ENCODE measurements at places on chromosomes 5 and 9. TPM values are rescaled to one million over a fixed set of nuclear protein-coding genes. Genes with fewer than 3 reads are reported as not detected.

Gene MAMDC2
- 1.2 TPM for polyA plus RNA-seq

Gene CSF1R
- 7.3 TPM for polyA plus RNA-seq

DNA sequence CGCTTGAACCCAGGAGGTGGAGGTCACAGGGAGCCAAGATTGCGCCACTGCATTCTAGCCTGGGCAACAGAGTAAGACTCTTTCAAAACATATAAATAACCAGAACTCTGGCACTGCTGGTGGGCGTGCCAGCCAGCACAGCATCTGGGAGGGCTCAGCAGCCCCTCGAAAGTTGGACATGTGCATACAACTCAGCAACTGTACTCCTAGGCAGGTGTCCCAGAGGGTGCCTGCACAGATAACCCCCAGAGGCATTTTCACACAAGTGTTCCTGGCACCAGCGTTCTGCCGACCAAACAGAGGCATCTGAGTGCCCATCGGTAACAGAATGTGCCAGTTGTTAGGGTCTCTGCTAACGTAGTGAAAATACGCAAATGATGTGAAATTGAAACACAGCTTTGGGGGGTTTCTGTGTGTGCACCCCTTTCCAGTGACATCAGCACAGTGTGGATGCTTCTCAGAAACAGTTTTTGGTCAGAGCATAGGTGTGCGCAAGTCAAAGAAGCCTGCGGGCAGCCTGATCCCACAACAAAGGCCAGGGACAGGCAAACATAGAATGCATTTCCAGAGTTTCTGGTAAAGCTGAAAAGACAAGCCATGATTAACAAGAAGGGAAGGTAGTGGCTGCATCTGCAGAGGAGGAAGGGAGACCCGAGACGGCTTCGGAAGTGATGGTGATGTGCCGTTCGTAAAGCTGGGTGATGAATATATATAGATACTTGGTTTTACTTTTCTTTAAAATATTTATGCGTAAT, 190.2 kb downstream of the CACNA1B start:
- no peak overlapping the region for H3K4me3 ChIP-seq
- H3K27ac ChIP-seq = no peak overlapping the region
- no peaks in the 10 kb centered on the region for H3K4me1 ChIP-seq

DNA sequence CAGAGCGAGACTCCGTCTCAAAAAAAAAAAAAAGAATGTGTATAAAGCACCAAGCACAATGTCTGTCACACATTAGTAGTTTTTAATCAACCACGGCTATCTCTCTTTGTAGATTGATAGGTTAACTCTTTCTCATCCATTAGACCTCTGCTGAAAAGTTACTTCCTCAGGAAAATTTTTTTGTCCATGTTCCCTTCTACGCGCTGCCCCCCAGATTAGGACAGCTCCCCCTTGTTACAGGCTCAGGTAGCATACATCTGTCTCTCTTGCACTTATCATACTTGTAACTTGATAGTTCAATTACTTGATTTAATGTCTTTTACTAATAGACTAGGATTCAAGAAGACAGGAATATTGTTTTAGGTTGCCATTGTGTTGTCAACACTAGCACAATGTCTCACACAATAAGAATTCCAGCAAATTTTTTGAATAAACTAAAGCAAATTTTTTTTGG, 1.5 kb downstream of the SPDL1 start:
- peaks cover 6% of the 10 kb centered on the region for H3K4me1 ChIP-seq
- no peak for DNase-seq
- peaks cover 9% of the 10 kb centered on the region for H3K36me3 ChIP-seq
- H3K27me3 ChIP-seq = no peaks in the 10 kb centered on the region

DNA sequence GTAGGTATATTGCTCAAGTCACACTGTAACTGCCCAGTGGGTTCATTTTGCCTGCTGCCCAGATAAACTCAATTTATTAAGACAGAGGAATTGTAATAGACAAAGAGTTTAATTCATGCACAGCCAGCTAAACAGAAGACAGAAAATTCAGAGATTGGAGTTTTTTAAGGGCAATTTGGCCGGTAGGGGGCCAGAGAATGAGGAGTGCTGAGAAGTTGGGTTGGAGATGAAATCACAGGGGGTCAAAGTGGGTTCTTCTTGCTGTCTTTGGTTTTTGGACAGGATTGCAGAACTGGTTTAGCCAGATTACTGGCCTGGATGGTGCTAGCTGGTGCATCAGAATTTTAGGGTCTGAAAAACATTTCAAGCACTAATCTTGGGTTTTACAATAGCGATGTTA, 20.7 kb upstream of the IL33 start:
- H3K4me1 ChIP-seq = no peaks in the 10 kb centered on the region
- DNase-seq = no peak
- H3K36me3 ChIP-seq = no peaks in the 10 kb centered on the region
- H3K27me3 ChIP-seq = no peaks in the 10 kb centered on the region
- H3K27ac ChIP-seq = no peak overlapping the region
- no peak overlapping the region for H3K4me3 ChIP-seq

DNA sequence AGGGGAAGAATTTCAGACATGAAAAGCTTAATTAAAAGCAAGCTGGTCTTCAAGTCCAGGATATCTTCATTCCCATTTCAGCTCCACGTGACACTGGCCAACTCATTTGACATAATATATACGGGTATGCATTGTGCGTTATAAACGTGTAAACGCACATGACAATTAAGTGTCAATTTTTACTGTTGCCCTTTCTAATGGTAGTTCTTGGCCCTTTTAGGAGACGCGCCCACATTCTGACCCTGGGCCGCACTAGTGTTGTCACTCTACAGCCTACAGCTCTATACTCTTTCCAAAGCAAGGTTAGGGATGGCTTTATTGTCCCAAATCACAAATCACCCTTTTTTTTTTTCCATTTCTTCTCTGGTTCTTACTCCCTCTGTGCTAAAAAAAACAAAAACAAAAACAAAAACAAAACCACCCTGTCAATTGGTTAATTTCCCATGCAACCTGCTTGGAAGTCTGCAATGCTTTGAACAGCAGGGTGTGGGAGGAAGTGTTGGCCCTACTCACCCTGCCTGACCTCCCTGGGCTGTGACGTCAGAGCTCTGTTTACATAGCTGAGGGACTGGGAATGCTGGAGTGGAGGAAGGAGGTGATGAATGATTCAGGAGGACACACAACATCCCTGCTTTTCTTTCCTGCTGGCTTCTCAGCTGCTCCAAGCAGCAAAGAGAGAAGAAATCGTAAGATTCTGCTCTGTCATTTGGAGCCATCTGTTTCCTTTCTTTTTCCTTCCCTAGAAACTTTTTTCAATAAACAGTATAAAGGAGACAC, 19.3 kb downstream of the RFK start:
- H3K36me3 ChIP-seq = no peaks in the 10 kb centered on the region
- no peak overlapping the region for H3K4me3 ChIP-seq
- H3K27ac ChIP-seq = no peak overlapping the region

DNA sequence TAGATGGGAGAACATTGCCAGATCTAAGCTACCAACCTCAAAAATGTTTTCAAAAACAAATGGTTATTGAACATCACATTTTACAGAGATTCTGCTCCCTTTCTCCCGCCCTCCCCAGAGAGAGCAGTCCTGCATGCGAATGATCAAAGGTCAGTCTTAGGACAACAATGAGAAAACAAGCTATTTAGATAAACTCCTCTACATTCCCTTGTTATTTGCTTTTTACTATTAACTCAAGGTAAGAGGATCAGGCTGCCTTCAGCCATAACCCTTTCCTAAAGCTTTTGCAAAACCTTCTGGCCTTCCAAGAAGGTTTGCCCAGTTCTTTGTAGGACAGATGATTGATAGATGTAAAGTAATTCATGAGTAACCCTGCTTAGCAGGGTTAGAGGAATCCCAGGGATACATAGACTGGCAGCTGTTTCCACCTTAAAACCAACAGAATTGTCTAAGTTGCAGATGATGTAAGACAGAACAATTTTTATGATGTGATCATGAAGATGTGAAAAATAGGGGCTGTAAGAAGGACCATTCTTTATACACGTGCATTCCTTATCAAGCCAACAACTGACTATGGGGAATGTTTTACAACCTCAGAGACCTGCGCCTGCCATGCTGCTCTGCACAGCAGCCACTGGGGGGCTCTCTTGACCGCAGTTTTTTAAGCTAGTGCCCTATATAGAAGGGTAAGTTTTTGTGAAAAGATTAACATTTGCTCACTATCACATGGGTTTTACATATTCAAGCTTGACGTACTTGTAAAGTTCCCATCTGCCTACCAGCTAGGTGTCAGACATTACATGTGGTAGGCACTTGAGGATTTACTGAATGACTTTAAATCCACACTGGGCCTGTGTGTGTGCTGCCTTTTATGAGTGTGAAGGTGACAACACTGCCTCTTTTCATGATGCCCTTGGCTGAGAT, 2.3 kb upstream of the ZNF782 start:
- H3K27ac ChIP-seq = no peak overlapping the region
- H3K36me3 ChIP-seq = no peaks in the 10 kb centered on the region
- H3K4me3 ChIP-seq = no peak overlapping the region
- H3K4me1 ChIP-seq = peaks cover 14% of the 10 kb centered on the region

All from thymus (tissue), 14 donors.